ENCODE measurements at places on chromosomes 11 and 22.

- no peak for DNase-seq
Measured at GRCh38 chr11:117950993-117951961, 22.1 kb upstream of the TMPRSS13 start.

DNA sequence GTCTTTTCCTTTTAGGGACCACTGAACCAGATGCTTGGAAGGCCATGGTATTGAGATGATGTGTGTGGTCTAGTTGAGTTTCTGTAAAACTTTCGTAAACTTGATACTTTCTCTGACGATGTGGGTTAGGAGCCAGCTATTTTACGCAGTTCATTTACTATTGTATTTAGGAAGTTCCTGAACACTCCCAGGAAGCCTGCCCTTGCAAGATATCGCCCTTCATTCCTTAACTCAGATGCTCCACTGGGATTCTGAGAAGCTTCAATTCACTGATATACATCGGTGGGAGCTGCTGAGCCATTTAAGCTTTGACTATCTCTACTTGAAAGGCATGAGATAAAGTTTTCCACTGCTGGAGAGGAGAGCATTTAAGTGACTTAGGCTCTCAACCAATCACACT, 121.3 kb downstream of the CSNK2A3 start:
- no peak for DNase-seq

DNA sequence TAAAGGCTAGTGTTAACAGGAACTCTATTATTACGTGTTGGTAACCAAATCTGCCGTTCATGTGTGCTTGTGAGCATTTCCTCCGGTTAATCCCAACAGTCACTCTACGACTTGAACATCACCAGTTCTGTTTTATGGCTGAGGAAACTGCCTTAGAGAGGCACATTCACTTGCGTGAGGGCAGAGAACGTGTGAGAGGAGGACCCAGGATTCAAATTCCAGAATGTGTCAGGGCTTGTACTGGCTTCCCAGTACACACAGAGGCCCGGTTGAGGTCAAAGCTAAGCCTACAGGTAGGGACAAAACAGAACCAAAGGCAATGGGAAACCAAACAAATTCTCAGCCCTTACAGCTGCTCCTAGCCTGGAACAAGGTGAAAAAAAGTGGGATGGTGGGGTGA, 66.9 kb upstream of the TENM4 start:
- DNase-seq = no peak

DNA sequence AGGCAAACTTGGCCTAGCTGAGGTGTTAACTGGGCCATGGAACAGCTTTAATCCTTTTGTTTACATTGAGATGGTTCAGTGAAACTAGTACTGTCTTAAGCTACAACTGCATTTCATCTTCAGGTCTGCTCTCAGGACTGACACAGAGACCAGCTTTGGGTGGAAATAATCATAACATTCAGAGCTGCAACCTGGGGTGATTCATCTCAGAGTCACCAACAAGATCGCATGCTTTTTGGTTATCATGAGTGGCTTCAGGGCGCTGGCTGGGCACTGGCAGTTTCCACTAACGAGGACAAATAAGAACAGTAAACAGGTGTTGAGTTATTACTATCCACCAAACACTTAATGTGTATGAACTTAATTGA, 60.9 kb upstream of the PAX6 start:
- no peak for DNase-seq

- DNase-seq = no peak
Measured at GRCh38 chr11:45158891-45159605, 12.6 kb downstream of the PRDM11 start.

Measured in pons (tissue), 1 donor.